ENCODE measurements at places on chromosomes 11 and 22.

DNA sequence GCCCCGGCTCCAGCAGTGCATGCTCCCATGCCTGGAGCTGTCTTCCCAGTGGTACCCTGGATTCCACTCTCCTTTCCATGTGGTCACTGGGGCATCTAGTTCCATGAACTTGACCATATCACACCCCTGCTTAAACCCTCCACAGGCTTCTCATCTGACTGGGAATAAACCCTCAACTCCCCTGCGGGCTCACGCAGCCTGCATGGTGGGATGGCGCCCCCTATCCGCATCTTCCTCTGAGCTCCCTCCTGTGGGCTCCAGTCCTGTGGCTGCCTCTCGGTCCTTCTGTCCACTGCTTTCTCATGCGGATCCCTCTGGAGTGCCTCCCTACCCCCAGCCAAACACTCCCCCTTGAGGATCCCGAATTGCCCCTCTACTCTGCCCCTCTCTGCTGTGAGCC is 41.4 kb upstream of the TTLL12 start:
- DNase-seq, result no peak

DNA sequence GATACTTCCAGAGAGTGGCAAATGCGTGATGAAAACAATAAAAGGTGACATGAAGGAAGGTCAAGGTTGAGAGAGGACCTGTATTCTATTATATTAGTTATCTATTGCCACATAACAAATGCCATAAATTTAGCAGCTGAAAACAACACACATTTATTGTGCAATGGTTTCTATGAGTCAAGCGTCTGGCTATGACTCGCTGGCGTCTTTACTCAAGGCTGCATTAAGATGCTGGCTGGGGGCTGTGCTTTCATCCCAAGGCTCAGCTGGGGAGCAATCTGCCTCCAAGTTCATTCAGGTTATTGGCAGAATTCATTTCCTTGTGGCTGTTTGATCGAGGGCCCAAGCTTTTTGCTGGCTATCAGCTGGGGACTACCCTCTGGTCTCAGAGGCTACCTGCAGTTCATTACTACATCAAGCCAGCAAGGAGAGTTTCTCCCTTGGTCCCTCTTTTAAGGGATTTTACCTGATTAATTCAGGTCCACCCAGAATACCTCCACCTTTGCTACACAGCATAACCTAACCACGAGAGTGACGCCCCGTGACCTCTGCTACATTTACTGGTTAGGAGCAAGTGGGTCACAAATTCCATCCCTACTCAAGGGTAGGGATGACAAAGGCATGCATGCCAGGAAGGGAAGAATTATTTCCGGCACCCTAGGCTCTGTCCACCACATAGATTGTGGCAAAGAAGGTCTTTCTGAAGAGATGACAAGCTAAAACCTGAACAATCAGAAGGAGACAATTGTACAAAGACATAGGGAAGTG is 549.1 kb downstream of the MN1 start:
- DNase-seq, result no peak

- DNase-seq, result no peak
Measured at GRCh38 chr11:59545179-59546020, 34.1 kb downstream of the OR4D9 start.

DNA sequence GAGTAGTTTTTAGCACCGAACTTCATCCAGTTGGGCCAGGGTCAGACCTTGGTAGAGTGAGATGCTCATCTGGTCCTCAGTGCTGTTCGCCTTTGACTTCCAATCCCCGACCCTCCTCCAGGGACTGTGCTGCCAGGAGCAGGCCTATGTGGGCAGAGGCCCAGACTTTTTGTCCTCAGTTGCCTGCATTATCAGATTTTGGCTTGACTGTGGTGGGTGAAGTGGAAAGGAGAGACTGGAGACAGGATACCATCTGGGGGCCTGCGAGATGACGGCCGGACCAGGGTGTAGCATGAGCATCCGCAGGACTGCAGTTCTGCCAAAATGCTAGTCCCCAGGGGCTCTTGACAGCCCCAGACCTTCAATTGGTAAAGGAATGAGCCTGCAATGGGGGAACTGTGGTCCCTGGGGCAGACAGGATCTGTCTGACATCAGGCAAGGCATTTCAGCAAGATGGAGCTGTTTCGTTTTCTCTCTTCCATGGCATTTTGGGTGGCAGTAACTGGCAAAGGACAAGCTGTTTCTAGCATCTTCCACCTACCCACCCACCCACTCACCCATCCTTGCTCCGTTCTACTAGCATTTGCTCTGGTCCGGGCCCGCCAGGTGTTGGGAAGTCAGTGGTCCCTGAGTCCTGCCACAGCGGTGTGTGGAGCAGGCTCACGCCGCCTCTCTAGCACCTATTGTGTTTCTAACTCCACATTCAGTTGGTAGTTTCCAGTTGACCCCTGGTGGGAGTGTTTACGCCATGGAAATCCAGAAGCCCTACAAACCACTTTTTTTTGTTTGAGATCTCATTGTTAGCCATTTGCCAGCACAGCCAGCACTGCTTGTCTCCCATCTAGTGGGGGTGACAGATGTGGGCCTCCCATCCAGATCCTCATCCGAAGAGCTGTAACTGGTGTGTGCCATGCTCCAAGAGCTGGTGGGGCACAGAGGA is 53.5 kb downstream of the OTOG start:
- no peak for DNase-seq

DNA sequence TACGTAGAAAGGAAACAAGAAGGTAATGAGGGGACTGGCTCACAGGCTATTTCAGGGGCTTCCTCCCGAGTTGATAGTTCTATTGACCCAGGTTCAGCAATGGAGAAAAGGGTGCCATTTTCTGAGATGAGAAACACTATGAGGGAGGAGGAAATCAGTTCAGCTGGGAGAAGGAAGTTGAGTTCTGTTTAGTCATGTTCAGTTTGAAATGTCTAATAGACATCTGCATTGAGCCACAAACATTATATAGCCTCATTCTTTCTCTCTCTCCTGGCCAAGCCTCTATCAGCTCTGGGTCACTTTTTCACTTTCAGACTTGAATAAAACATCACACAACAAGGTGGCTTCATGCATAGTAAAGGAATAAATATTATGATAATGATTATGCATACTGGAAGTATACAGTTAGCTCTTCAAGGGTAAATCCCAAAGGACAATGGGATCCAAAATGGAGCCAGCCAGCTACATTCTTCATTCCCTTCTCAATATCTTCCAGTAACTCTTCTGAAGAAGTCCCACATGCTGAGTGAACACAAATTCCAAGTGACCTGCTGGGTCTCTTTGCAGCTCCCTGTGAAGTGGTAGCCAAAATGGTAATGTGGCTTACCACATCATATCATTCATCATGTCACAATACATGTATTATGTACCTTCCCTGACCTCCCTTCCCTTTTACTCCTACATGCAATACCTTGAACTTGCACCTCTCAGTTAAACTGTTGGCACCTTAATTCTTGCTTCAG is 80.9 kb upstream of the CD44 start:
- DNase-seq, result no peak

DNA sequence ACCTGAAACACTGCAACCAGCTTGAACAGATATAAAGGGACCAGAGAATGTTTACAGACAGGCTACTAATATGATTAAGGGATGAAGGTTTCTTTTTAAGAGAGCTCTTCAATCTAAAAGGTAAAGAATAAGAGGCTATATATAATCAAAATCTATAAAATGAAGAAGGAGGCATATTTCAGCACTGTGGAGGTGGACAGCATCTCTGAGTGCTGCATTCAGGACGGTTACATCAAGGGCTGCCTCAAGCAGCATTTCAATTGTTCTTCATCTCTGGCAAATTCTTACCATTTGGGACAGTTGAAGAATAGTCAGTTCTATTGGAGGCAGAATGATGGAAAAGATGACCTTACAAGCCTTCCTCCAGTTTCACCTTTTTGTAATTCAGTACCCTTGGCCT is 139.6 kb upstream of the LMO1 start:
- DNase-seq, result no peak

DNA sequence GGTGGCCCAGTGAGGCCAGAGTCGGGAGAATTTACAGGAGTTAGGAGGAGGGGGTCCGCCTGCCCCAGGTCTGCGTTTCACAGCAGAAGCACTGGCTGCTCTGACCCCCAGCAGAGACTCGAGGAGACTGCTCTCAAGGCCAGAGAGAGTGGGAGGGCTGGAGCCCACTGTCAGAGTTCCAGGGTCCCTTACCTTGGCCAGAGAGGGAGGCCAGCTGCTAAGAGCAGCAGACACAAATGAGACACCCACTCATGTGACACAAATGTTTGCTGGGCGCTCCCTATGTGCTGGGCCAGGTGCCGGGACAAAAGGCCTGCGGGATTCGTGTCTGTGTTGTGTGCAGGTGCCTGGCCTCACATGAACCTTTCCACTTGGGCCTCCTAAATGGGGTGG is 2.8 kb upstream of the TNFRSF13C start:
- DNase-seq, result no peak

- no peak for DNase-seq
Measured at GRCh38 chr22:44575381-44576268, 77.6 kb upstream of the RTL6 start.

DNA sequence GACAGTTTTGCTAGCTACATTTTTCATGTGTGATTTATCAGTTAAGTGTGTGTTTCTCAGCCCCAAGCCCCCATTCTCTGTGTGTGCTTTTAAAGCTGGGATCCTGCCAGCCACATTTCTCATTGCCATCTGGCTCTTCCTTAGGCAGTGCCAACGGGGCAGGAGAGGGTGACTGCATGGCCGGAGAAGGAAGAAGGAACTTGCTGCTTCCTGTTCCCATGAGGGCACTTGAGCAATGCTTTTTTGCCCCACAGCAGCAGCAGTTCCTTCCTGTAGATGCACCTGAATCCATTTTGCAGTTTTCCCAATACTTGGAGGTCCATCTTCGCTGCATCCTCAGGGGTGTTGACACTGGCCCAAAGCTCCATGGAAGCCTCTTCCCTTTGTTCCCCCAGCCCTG is 37.5 kb downstream of the TNRC6B start:
- DNase-seq, result no peak

DNA sequence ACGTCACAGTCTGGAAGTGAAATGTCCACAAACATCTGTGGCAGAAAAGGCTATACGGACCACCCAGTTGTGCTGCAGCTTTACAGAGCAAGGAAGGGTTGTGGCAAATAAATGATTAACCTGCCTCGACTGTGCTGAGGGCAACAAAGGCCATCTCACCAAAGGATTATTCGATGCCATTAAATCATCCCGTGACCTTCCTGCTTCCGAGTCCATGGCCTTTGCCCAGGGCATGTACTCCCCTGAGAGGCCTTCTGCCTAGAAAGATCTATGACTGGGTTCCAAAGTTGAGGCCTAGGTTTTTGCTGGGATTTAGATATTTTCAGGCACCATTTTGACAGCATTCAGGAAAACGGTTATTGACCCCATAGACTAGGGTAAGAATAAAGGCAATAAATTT is 9.2 kb downstream of the CDPF1 start:
- DNase-seq, result no peak

DNA sequence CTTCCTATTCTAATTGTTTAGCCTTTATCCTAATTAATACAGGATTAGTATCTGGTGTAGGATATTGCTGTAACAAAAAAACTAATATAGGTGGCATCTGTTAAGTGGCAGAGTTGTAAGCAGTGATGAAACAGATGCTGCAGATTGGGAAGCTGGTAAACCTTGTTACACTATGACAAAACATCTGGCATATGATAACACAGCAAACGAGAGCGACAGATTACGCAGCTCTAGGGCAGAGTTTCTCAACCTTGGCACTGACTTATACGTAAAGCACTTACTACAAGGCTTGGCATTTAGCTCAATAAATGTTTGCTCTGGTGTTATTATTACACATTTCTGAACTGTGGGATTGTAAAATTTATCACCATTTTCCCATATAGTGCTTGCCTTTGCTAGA is 137.0 kb downstream of the ATG16L2 start:
- no peak for DNase-seq

- DNase-seq, result no peak
Measured at GRCh38 chr11:79311461-79311860, 129.4 kb downstream of the TENM4 start.

GRCh38 chr22:44755956-44756361 is 3.6 kb downstream of the ARHGAP8 start:
- DNase-seq, result no peak

GRCh38 chr11:110434952-110435779 is 5.4 kb downstream of the FDX1 start:
- no peak for DNase-seq

DNA sequence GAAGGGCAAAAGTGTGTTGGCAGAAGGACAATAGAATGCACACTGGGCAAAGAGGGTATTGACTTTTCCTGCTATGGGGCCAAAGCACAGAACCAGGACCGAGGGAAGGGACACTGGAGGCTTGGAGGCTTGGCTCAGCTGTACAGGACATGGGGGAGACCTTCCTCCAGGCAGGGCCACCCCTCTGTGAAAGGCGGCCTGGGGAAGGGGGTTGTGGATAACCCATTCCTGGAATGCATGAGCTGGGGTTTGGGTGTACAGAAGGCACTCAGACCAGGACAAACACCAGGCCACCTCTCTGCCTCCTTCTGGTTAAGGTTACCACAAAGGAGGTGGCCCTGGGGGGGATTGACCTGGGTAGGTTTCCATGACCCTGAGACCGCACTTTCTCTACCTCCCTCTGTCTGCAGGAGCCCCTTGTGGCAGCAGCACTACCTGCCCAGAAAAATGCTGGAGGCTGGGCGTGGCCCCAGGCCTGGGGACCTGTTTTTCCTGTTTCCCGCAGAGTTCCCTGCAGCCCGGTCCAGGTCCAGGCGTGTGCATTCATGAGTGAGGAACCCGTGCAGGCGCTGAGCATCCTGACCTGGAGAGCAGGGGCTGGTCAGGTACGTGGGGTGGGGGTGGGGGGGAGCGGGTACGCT is 9.6 kb downstream of the P2RY2 start:
- DNase-seq, result no peak

DNA sequence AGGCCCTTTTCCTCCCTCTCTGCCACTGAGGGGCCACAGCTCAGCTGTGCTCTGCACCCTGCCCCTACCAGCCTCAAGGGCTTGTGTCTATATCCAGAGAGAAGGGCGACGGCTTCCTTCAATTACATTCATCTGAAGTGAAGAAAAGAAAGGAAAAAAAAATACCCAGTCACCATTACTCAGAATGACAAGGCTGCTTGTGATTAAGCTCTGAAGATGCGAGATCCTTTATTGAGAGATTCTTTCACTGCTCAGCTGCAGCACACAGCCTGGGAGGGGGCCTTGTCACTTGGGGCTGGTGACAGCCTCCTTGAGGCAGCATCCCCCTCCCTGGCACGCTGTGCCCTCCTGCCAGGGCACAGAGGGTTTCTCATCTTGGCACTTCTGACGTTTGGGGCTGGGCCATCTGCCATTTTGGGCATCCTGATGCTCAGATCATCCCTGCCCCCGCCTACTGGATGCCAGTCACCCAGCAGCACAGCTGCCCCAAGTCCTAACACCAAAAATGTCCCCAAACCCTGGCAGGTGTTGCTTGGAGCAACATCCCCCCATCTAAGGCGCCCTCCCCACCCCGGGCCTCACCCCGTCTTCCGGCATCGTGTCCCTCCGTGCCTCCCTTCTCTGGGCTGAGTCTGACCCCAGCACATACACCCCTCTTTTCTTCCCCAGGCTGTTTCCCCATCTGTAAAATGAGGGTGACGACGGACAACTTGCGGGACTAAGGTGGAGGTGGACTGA is 1394.7 kb downstream of the BRD1 start:
- no peak for DNase-seq

- peak; percentile 68 for DNase-seq
Measured at GRCh38 chr11:117489999-117490679, 162.5 kb downstream of the CEP164 start.

- no peak for DNase-seq
Measured at GRCh38 chr22:20101638-20102037, 14.3 kb upstream of the RANBP1 start.

- DNase-seq, result no peak
Measured at GRCh38 chr11:1219446-1219833, 3.4 kb upstream of the MUC5B start.

Measured in retina (tissue), 1 donor.